Endothelial cell of umbilical vein (primary cell): ENCODE measurements at places on chromosomes 6 and 20. TPM values are rescaled to one million over a fixed set of nuclear protein-coding genes. Genes with fewer than 3 reads are reported as not detected.
A peak's percentile ranks its signal among the peaks of the same experiment; 100 is the strongest.

GRCh38 chr6:153214436-153214835 is 83.4 kb upstream of the RGS17 start:
- no peak for DNase-seq

- peak; percentile 55 for DNase-seq
Measured at GRCh38 chr6:15247500-15248450, 1.9 kb downstream of the JARID2 start.

- no peak for DNase-seq
Measured at GRCh38 chr6:34176261-34177031, 30.6 kb upstream of the GRM4 start.

GRCh38 chr6:166778776-166779175 is 151.7 kb upstream of the RPS6KA2 start:
- no peak for DNase-seq

GRCh38 chr6:37648465-37649330 is 49.0 kb downstream of the MDGA1 start:
- no peak for DNase-seq

DNA sequence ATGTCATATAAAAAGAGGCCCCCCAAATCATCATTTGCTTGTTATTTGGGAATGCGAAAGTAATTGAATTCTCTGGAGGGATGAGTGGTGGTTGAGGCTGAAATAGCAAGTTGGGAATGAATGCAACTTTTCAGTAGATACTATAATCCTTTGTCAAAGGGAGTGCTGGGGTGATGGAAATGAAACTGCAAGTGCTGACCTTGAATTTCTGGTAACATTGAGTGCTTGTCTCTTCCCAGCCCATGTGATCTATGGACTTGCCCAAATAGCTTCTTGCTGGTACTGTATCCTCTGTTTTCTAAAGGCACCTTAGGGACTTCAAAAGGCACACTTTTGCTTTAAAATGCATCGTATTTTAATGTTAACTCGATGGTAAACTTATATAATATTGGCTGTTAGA is 14.8 kb downstream of the PAQR8 start:
- DNase-seq: no peak

Gene SRMS
- not detected in 2 replicates for total RNA-seq
